GM12891 (cell line): ENCODE measurements at places on chromosomes 6 and 20.

DNA sequence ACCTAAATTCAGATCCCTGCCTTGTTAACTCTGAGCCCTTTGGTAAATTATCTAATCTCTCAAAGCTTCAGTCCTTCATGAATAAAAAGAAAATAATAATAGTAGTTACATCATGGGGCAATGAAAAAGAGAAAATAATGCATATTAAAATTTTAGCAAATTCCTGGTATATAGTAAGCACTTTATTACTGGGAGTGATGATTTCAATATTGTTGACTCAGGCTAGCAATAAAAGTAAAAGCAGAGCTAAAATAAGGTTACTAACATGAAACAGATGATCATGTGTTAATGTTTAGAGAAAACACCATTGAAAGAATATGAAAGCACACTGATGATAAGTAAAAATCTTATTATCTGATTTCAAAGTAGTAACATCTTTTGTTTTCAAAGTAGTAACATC is 13.6 kb downstream of the GINS1 start:
- no peak for DNase-seq

- no peak for DNase-seq
Observed at GRCh38 chr6:17012421-17013225, 89.2 kb upstream of the STMND1 start.

DNA sequence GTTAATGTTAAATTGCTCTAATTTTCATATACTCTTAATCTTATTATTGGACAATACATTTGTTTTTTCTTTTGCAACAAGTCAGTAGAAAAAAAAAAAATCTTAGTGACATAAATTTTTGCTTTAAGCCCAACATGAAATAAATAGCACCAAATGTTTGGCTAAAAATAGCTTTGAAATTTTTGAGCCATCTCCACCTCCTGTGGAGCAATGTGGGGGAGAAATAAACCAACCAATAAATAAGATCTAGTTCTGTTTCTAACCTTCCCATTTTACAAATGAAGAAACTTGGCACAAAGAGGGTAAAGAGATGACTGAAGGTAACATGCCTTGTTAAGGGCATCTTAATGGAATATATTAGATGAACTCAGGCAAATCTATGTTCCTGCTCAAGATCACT is 91.4 kb downstream of the PRKN start:
- no peak for DNase-seq

DNA sequence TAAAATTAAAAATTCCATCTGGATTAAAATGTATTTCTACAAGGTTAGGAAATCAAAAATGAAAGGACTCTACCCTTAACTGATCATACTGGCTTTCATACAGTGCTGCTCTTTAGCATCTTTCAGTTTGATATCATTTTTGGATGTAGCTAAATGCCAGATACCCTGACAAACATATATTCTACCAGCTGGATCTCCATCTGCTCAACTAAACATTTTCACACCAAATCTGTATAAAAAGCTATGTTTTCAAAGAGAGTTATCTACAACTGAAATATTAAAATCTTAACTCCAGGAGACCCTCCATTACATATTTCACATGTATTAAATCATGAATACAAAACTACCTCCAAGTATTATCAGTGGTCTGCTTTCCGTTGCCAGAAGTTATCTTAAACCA is 95.7 kb downstream of the EPHA7 start:
- no peak for DNase-seq

GRCh38 chr6:132052096-132052495 is 100.9 kb upstream of the CCN2 start:
- no peak for DNase-seq

DNA sequence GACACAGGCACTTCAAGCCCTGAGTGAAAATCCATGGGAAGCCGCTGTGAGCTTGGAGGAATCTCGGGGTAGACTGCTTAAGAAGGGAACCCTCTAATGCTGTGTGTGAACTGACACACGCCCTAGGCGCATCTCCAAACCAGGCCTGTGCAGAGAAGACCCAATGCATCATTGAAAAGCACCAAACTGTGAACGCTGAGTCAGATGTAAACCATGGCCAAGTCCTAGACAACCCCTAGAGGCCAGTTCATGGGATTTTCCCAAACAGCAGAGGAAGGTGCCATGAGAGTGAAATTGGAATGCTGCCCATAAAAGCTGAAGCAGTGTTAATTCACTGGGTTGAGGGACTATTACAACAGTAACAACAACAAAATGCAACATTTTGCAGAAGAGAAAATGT is 296.5 kb downstream of the SMOC2 start:
- DNase-seq = no peak

DNA sequence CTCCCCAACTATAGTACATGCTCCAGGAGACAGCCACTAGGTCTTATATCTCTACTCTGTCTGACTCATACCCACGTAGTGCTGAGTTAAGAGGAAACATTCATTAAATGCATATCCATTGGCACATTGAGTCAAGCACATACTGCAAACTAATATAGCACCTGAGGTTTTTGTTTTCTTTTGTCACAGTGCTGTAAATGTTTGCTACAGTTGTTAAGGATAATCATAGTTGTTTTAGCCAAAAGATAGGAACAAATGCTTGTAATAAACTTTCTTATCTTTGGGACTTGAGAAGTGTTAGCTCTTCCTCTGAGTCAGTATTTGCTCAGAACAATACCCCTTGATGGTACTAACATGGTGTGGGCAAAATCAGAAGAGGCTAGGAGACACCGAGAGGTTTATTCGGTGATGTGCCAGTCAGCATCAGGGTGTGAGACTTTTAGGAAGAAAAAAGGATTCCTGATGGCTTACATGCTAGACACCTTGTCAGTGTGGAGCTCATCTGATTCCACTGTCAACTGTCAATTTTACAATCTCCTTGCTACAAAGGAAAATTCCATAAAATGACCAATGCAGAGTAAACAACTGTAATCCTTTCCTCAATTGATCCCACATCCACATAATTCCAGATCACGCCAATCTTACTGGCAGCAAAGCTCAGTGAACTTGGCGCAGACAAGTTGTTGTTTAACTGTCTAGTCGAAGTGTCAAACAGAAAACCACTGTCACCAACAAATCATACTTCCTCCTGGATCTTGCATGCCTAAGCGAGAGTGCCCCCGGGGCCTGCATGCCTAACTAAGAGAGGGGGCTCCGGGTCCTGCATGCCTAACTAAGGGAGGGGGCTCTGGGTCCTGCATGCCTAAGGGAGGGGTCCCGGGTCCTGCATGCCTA is 36.1 kb downstream of the ELOVL2 start:
- no peak for DNase-seq

GRCh38 chr6:29757701-29758293 is 34.6 kb downstream of the HLA-F start:
- DNase-seq = no peak

- no peak for DNase-seq
Observed at GRCh38 chr6:56802584-56802983, 152.3 kb upstream of the BEND6 start.

- DNase-seq = no peak
Observed at GRCh38 chr6:120558294-120558693, 776.0 kb downstream of the TBC1D32 start.

DNA sequence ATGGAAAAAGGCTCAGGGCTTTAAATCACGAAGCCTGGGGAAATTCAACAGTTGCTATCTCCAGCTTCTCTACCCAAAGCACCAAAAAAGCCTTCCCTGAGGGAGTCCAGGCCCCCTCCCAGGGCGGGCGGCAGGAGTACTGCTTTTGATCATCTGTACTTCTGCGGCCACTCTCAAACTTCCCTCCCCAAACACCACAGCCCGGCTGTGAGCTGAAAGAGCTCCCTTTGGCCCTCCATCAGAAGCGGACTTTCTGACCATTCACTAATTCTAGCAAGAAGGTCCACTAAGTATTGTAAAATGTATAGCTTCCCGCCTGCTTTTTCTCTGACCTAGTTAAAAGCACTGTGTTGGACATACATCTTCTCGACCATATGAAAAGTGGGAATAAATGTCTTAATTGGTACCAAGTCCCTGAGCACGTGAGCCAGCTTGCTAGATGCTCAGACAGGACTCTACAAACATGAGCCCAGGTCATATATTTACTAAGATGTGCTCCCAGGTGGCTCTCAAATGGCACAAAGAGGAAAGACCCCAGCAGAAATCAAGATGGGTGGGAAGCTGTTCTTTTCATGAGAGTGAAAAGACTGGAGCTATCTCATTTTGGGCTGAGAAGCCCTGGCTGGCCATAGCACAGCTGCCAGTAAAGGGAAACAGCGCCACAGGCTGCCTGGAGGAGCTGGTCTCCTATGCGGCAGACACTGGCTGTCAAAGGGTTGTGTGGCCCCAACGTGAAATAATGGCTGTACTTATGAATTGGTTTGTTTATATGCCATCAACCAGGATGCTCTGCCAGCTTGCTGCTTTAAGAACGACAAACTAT is 58.6 kb downstream of the GFOD1 start:
- DNase-seq = no peak

DNA sequence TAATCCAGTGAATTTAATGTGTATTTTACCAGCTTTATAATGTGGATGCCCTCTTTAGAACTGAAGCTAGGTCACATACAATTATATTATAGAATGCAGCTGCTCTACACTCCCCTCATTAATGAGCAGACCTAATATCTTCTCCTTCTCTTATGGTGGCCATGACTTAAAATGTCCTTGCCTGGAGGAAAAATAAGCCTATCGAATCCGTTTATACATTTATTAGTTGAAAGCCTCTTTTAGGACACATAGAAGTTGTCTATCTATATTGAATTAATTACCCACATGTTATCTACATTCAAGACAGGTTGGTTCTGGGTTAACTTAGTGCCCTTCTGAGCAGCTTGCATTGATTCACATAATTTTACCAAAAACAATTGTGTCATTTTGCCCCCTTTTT is 1716.8 kb downstream of the HACE1 start:
- DNase-seq = no peak

- no peak for DNase-seq
Observed at GRCh38 chr20:4449957-4450715, 271.6 kb upstream of the PRND start.

DNA sequence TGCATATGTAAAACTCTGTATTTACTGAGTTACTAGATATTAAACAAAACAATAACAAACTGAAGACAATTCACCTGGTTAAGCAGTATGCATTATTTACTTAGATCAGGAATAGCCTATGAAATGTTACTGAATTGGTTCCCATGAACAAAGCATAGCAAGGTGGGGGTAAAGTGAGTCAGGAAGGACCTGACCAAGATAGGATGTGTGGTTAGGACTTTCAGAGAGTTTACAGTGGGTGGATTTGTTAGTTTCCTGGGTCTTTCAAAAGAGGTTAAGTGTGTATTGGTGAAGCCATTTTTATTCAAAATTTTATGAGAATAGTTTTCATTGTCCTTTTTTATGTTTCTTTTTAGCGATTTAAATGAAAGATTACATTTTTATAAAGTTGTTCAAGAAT is 32.9 kb downstream of the TBPL1 start:
- DNase-seq = no peak

DNA sequence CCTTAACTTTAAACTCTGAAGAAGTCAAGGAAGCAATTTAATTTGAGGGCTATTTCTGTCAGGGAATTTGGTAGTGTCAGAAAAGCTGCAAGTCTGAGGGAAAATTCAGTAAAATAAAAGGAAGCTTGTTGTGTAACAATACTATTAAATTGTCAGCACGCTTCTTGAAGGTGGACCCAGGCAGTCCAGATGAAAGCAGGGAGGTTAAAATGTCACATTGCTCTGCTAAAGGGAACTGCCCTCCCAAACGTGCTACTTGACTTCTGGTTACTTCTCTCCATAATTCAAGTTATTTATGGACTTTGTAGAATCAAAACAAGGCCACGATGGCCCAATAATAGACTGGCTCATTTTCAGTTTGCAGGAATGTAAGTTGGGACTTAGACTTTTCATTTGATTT is 28.2 kb upstream of the ARMC2 start:
- no peak for DNase-seq

DNA sequence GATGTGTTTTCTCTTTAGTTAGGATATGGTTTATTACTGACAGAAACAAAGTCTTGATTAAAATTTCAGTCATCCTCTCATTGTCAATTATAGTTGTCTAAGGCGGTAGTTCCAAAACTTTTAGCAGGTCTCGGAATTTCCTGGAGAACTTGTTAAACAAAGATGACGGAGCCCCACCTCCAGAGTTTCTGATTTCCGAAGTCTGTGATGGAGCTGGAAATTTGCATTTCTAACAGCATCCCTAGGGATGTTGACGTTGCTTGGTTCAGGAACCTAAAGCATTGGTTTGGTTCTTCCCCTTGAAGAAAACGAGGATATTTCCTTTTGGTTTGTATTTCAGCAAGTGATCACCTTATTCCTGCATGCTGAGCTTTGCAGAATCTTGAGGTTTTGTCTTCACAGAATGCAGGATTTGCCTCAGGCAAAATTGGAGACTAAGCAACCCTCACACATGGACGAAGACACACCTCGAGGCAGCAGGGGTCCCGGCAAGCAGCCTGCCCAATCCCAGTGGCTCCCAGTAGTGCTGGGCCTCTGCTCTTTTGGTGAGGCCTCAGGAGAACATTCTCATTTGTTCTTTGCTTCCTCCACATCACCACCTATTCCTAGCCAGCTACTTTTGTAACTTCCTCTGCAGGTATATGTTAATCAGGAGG is 187.1 kb upstream of the PHACTR1 start:
- DNase-seq = no peak

- no peak for DNase-seq
Observed at GRCh38 chr6:12637960-12638641, 78.5 kb upstream of the PHACTR1 start.

DNA sequence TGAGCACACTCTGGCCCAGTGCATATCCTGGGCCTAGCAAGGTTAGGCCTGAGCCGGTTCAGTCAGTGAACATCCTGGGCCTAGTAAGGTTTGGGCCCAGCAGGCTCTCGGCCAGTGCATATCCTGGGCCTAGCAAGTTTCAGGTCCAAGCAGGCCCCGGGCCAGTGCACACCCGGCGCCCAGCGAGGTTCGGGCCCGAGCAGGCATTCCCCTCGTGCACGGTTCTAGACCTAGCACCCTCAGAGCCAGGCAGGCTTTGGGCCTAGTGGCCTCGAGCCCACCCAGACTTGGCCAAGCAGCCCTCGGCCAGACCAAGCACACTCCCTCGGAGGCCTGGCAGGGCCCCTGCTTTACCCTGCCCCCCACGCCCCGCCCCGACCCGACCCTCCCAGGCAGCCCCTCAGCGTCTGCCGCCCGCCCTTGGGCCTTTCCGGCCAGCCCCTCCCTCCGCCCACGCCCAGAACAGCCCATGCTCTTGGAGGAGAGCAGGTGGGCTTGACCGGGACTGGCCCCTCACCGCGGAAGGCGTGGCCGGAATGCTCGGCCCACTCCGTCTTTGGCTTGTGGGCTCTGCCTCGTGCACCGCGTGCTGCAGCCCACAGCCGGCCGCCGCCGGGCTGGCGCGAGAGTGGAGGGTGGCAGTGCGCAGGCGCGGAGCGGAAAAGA is at the start of gene CTCFL:
CTCFL (minus strand) TSS at position 630 of the 666 bp plus-strand sequence. CDS start 935 bp downstream, outside the sequence.
- DNase-seq = no peak

DNA sequence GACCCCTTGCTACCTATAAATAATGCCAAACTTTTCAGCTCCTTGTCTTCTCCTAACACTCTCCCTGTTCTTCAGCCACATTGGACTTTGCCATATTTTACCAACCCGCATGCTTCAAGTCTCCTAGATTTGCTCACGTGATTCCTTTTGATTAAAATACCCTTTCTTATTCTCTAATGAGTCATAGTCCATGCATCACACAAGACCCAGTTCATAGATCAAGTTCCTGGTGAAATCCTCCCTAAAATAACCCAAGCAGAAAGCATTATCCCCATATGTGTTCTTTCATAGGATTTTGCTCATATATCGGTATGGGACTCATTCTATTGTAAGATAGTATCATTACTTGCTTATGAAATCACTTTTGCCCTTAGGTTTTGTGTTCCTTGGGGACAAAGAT is 108.9 kb upstream of the STXBP5 start:
- no peak for DNase-seq
